Activated CD8-positive, alpha-beta memory T cell treated with anti-CD3 and anti-CD28 coated beads for 4 hours (primary cell): ENCODE measurements at places on chromosomes 2 and 18.

- no peak for DNase-seq
Observed at GRCh38 chr2:8659092-8659734, 22.6 kb upstream of the ID2 start.

DNA sequence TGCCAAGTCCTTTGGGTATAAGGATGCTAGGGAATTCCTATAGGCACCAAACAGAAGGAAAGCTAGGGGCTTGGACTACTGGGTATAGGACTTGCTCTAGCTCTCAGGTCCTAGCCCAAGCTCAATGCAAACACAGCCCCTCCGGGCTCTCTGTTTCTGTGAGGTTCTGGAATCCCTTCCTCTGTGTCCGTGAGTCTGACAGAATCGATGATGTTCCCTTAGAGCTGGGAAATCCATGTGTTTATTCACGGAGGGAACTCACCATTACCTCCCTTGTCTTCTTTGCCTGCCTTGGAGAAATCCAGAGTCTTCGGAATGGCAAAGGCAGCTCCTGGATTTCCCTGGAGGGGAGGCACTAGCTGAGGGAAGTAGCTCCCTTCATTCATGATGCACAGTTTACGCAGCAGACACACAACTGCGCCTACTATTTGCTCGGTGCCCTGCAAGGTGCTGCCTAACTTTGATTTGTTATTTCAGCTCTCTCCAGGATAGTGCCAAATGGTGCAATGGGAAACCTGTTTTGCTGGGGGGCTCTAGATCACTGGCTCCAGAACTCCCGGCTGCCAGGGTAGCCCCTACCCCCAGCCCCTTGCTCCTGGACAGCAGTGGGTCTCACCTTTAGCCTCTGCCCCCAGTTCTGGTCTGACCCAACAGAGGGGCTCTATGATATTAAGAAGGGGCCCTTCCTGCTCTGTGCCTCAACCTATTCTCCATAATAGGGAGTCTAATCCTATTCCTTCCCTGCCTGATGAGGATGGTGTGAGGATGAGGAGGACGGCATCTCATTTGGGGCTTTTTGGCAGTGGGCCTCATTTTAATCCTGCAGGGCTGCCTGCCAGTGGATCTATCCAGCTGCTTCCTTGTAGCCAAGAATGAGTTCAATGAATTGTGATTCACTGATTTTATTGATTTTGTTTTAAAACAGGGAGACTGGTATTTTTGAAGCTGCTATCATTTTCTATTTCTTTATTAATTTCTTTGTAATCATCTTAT is 8.4 kb upstream of the PSMD1 start:
- no peak for DNase-seq

DNA sequence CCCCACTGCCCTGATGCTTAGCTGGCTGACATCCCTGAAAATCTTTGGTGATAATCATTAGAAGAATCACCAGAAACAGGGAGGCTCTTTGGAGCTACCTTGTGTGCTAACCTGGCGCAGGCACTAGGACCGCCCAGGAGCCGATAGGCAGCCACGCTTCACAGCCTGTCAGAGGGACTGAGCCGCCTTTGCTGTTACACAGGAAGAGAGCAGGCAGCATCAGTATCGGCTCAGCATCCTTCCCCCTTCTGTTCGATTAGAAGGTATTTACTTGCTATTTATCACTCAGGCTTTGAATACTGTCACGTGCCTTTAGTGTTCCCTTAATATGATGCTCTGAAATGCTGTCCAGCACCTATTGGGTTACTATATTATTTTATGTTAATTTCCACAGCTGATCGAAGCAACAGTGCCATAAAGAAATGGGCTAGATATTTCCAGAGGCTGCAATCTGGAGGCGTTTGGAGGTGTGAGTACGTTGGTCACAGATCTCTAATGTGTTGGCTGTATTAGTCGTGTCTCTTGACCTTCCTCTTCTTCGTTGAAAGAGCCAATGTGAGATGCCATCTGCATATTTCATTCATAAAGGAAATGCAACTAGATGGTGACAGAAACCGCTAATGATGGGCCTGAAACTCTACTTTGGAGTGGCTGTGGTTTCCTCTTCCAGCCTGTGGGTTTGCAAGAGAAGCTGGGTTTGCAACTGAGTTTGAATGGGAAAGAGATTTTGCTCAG is 110.4 kb upstream of the RAB27B start:
- no peak for DNase-seq

- DNase-seq = no peak
Observed at GRCh38 chr2:34670482-34670881, 1071.4 kb upstream of the FAM98A start.

- DNase-seq = no peak
Observed at GRCh38 chr2:46888421-46888952, 27.1 kb downstream of the MCFD2 start.
